ENCODE measurements at places on chromosomes 3 and 15.

- no peak overlapping the region for H3K27ac ChIP-seq
- H3K36me3 ChIP-seq: no peaks in the 10 kb centered on the region
- no peaks in the 10 kb centered on the region for H3K27me3 ChIP-seq
- no peaks in the 10 kb centered on the region for H3K4me1 ChIP-seq
- no peak for DNase-seq
These were observed 137.6 kb downstream of the SI start for GRCh38 chr3:164940745-164941144.

DNA sequence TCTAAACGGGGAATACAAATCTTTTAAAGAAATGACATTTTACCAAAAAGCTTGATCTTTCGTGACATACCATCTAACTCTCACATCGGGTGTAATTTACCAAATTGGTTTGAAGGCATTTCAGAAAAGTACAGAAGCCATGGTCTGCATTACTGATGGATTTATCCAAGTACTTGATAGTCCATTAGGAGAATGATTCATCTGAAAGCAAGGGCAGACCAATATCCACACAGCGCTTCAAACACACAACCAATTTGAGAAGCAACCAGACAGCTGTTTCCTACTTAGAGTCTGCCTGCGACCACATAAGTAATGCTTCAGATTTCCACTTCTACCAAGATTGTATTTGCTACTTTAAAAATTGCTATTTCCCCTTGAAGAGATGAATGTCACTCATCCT is 697.6 kb upstream of the ALCAM start:
- no peak overlapping the region for H3K4me3 ChIP-seq
- no peak overlapping the region for H3K27ac ChIP-seq
- H3K27me3 ChIP-seq: no peaks in the 10 kb centered on the region
- no peaks in the 10 kb centered on the region for H3K4me1 ChIP-seq
- H3K36me3 ChIP-seq: no peaks in the 10 kb centered on the region
- no peak for DNase-seq

DNA sequence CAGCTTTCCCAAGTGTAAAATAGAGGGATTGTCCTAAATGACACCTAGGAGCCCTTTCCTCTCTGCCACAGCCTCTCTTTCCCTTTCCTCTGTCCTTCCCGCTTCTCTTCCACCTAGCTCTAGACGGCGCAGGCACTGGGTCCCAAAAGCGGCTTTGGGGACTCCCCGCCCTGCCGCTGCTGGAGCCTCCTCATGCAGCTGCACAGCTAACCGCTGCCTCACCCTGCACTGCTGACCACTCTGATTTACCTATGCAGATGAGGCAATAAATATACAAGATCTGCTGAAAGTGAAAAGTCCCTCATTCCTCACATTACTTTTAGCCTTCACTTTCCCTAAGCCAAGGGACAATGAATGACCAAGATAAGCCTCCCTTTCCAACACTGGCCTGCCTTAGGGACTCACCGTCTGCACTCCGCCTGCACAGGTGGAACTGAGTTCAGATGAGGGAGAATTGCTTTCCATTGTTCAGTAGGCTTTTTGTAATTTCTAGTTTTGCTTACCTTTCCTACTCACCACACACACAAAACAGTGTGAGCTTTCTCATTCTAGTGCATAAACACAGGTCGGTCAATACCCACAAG is 197.5 kb upstream of the BCL6 start:
- no peaks in the 10 kb centered on the region for H3K27me3 ChIP-seq
- H3K4me1 ChIP-seq: no peaks in the 10 kb centered on the region
- H3K27ac ChIP-seq: no peak overlapping the region
- no peaks in the 10 kb centered on the region for H3K36me3 ChIP-seq
- H3K4me3 ChIP-seq: no peak overlapping the region

DNA sequence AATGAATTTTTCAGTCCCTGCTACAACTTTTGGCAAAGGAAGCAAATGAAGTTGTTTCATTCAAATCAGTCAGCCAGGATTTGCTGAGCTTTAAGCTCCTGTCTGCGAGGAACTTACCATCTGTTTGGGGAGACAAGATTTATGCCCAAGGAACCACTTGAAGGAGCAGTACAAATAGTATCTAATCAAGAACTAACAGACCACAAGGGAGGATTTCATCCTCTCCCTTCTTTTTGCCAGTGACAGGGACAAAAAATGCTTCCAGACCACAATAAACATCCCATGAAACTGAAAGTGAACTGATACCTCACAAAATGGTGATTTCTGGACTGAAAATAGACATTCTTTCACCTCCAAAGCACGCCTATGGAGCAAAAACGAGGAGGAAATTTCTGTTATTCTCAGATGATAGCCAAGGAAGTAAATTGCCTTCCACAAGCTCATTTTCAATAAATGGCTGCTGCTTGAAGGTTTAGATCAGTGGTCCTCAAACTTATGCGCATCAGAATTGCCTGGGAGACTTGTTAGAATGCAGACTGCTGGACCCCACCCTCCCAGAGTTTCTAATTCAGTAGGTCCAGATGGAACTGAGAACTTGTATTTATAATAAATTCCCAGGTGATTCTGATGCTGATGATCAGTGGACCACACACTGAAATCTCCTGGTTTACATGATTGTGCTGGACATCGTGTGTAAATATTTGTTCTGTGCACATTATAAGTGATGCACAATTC is 202.4 kb upstream of the GADL1 start:
- no peaks in the 10 kb centered on the region for H3K4me1 ChIP-seq
- no peak for DNase-seq
- no peaks in the 10 kb centered on the region for H3K36me3 ChIP-seq
- no peak overlapping the region for H3K4me3 ChIP-seq
- no peak overlapping the region for H3K27ac ChIP-seq

DNA sequence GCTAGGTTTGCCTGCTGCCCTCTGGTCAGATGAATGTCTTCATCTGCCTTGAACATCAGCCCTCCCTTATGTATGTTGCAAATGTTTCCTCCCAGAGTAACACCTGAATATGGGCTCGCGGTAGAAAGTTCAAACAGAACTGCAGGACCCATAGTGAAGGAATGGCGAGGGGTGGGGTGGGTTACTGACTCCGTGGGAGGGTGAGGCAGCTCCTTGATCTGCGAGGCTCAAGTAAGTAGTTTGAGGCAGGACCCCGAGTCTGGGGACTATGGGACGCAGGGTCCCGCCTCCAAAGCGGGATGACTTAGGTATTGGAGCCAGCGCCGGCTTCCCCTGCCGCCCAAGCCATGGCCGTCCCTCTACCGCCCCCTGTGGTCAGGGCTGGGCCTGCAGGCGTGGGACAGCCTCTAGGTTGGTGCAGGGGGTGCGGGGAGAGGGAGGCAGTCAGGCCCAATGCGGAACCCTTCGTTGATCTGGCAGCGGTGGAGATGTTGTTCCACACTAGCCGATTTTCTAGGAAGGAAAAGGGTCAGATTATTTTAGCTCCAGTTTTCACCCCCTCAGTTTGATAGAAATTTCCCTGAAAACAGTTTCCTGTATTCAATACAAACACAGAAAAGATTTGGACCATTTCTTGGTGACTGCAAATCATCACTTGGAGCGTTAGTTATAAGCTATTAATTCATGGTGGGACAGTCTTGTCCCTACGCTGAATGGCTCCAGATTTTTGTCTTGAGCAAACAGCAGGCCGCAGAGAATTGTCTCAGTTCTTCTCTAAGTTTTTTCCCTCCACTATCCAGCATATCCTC is 72.3 kb downstream of the CORO2B start:
- H3K27ac ChIP-seq: peak overlapping the region; percentile 31
- no peak overlapping the region for H3K4me3 ChIP-seq
- H3K36me3 ChIP-seq: no peaks in the 10 kb centered on the region
- no peaks in the 10 kb centered on the region for H3K4me1 ChIP-seq
- DNase-seq: peak; percentile 76
- no peaks in the 10 kb centered on the region for H3K27me3 ChIP-seq

GRCh38 chr15:74258456-74259291 is 22.5 kb downstream of the CCDC33 start:
- H3K4me3 ChIP-seq: no peak overlapping the region
- no peak for DNase-seq
- H3K27me3 ChIP-seq: peaks cover 11% of the 10 kb centered on the region
- no peaks in the 10 kb centered on the region for H3K36me3 ChIP-seq
- H3K4me1 ChIP-seq: no peaks in the 10 kb centered on the region

- no peak overlapping the region for H3K27ac ChIP-seq
- no peaks in the 10 kb centered on the region for H3K4me1 ChIP-seq
- no peaks in the 10 kb centered on the region for H3K27me3 ChIP-seq
- H3K36me3 ChIP-seq: no peaks in the 10 kb centered on the region
- H3K4me3 ChIP-seq: no peak overlapping the region
These were observed 59.7 kb downstream of the RPN1 start for GRCh38 chr3:128590948-128591347.

DNA sequence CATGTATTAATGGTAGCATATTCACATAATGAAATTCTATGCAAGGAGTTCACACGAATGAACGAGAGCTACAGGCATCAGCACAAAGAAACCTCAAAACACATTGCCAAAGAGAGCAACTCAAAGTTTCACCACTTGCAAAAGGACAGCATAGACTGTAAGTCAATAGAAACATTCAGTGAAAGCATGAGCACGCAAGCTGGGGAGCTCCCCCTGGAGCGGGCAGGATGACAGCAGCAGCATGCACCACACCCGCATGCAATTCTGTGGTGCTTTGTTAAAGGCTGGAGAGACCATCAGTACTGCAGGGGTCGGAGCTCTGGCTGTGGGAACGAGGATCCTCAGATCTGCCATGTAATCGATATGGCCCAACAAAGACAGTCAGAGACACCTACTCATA is 18.7 kb downstream of the OCA2 start:
- no peaks in the 10 kb centered on the region for H3K4me1 ChIP-seq
- H3K27ac ChIP-seq: no peak overlapping the region
- no peak for DNase-seq
- H3K4me3 ChIP-seq: no peak overlapping the region
- no peaks in the 10 kb centered on the region for H3K27me3 ChIP-seq

Data from sigmoid colon (tissue), 7 donors.